ENCODE measurements at places on chromosomes 6 and 20.

- DNase-seq, result no peak
Measured at GRCh38 chr20:38726804-38727606, 2.7 kb downstream of the SLC32A1 start.

DNA sequence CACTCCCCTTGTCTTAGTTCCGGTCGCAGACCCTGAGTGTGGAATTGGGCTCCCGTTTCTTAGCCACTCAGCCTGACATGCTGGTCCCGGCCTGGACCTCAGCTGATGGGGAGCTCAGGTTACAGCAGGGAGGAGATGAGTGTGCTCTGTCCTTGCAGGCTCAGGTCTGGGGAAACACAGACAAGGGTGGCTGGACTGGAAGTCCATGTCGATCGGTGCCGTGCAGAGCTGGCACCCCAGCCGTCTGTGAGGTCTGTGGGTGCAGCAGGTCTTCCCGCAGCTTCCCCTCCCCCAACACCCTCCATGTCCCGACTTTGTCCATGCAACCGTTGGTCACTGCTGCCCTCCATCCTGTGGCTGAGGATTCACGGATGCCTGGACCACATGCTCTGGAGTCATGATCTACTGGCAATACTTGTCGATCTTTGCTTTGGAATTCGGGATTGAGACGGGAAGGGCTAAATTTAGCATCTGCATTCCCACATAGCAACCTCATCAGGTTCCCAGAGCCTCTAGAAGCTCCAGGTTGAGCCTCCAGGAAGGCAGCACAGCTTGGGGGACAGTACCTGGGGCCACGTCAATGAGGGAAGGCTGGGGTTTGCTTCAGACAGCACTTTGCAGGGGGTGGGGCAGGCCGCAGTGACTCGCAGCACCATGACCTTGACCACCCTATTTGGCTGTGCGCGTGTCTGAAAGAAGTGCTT lies 118.8 kb downstream of the PSMB1 start:
- DNase-seq, result no peak

DNA sequence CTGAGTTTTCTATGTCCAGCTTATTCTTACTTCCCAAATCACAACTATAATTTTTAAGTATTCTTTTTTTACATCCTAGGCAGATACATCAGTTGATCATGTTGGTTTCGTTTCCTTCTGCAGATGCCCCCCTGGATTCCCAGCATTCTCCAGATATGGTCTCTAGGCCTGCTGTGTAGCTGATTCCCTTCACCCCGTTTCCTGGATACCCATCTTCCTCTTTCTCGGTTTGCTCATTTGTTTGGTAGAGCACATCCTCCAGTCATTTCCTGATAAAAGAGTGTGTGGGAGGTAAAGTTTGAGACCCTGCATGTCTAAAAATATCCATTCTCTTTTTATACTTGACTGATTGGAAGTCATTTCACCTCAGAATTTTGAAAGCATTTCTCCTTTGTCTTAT lies 66.4 kb downstream of the ANKS1A start:
- DNase-seq, result no peak

- DNase-seq, result no peak
Measured at GRCh38 chr6:90497411-90497810, 89.5 kb downstream of the MAP3K7 start.

DNA sequence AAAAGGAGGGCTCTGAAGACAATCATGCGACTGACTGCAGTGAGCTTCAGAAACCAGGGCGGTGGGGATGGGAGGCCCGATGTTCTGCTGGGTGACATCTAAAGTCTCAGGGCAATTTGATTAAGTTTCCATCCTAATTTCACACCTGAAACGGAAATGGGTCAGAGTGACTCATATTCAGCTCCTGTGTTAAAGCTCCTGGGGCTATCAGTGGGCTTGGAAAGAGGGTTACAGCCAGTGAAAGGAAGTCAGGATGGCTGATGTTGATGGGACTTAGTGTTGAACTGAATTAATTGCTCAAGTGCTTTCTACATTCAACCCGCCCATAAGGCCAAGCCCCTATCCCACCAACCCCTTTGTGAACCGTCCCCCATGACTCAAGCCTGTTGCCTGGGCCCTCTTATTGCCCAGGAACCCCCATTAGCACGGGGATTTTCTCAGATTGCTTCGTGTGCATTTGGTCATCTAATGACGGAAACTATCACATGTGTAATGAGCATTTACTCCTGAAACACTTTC lies 47.1 kb upstream of the TBC1D7 start:
- DNase-seq, result no peak
